ENCODE measurements at places on chromosomes 1 and 21.

DNA sequence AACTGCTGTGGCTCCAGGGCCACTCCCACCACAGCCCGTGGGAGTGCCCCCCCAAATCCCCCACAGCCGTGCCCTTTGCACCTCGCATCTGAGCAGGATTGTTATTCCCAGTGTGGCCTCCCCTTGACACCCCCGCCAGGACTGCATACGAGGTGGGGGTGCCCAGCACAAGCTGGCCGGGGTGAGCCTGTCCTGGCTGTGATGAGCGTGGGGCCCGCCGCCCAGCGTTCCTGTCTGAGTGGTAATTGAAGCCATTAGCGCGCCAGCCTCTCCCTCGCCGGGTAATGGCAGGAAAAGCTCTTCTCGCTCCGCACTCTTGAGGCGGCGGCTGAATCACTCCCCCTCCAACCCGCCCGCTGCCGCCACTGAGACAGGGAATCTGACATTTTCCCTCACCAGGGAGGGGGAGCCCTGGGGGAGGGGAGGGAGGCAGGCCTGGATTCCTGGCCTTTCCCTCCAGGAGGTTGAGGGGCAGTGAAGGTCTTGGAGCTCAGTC is 27.7 kb downstream of the PTPRF start:
- no peak for DNase-seq

DNA sequence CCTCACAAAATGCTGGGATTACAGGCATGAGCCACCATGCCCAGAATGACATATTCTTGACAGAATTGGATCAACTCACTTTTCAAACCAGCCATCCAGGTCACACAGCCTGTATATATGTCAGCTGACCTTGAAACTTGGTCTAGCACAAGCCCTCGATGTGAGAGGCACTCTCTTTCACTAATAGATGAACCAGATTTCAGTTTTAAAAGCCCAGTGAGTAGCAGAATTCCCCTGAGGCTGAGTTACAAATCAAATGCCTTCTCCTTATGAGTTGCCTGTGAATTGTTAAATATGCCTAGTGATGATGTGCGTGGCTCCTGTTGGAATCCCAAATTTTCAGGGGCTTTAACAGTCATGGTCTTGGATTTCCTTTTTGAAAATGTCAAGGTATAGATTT is 88.7 kb downstream of the CD247 start:
- DNase-seq = no peak

GRCh38 chr1:203126151-203126865 is 1.2 kb upstream of the ADORA1 start:
- no peak for DNase-seq

DNA sequence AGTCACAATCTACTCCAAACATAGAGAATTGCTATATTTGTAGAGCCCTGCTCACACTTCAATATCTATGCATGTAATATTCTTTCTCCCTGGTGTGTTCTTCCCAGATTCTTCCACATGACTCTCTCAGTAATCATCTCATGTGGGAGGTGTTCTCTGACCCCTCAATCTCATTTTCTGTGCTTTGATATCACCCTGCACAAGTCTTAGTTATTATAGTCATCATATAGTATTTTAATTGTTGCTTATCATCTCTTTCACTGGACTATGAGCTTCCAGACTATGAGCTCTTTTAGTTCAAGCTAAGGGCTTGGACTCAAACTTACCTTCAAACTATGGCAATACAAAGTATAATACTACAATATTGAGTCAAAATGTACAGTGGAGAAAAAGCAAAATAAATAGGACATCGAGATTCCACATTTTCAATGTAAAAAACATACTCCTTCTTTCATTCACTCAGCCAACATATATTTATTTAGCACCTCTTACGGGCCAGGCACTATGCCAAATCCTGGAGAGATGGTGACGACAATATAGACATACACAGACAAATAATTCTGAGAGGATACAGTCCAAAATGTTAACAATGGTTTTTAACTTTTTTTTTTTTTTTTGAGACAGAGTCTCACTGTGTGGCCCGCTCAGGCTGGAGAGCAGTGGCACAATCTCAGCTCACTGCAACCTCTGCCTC is 12.7 kb downstream of the TESK2 start:
- DNase-seq = no peak

DNA sequence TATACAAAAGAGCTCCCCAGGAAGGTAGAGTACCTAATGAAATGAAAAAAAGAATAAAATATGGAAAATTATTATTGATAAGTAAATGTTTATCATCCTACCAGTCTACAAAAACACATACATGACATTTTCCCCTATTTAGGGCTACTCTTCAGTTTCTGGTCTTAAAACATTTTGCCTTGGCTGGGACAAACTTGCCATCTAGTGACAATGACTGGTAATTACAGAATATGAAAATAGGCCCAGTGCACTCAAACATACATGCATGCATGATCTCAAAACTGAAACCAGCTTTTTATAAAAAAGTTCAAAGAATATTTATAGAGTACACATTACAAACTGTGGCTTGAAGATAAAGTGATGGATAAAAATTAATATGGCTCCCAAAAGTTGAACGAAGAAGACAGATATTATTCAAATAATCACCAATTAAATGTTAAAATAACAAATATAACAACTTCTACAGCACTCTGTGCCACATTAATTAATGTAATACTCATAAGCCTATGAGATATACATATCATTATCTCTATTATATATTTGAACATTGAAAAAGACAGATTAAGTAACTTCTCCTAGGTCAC is 10.5 kb upstream of the RNPC3 start:
- no peak for DNase-seq

GRCh38 chr1:96238426-96238825 is 483.2 kb upstream of the PTBP2 start:
- DNase-seq = no peak

DNA sequence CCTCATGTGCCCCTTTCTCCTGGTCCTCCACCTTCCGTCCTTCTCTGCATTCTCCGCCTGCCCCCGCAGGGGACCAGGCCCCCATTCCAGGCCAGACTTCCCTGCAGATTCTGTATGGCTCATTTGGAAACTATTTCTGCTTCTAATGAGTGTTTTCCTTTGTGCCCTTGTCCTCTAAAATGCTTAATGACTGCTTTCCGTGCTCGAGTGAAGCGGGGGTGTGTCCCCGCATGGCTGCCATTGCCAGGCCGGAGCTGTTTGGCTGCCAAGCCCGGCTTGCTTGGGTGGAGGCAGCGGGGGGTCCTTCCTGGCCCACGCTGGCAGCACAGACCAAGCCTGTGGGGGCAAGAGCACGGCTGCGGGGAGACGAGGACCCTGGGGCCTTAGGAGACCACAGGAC is 299.3 kb upstream of the VAMP3 start:
- DNase-seq = peak; percentile 73

DNA sequence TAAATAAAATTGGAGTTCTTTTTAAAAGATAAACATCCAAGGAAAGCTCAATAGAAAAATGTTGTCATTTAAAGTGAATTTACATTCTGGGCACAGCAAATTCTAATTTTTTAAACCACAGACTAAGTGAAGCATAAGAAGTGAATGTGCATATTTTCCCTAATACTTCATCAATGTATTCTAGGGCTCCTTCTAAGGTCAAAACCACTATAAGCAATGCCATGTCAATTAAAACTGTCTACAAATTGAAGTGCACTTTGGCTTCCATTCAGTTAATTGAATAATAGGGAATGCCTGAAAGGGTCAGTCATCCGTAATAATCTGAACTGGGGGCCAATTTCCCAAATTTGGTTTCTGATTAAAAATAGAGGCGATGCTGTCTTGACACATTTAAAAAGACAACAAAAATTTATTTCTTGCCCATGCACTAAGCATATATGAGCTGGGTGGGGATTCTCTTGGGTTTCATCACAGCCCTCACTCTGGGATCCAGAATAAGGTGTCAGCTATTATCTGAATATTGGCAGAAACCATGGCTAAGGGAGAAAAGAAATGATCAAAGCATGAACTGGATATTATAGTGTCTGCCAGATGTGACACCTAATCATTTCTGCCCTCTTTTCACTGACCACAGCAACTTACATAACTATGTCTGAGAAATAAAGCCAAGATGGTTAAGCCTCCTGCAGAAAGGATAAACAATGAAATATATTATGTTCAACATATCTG is 660.6 kb upstream of the B3GALT2 start:
- no peak for DNase-seq

- no peak for DNase-seq
Measured at GRCh38 chr1:197327776-197328364, 59.8 kb downstream of the CRB1 start.

- DNase-seq = no peak
Measured at GRCh38 chr1:174243451-174244000, 84.2 kb downstream of the RABGAP1L start.

- DNase-seq = no peak
Measured at GRCh38 chr1:34977858-34978257, 7.3 kb downstream of the TMEM35B start.

DNA sequence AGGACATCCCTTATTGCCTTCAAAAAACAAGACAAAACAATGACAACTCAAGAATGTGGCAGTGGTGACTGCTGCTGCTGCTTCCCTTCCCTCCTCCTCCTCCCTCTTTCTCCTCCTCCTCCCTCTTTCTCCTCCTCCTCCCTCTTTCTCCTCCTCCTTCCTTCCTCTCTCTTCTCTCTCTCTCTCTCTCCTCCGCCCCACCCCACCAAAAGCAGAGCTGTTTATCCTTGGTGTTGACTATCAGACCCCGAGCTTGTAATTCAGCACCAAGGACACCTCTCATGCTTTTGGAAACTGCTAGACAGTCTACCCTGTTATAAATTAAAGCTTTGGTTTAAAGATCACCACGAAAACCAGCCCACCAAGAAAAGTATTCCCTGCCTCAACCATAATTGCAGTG is 72.4 kb upstream of the IFNAR2 start:
- DNase-seq = no peak

- peak; percentile 11 for DNase-seq
Measured at GRCh38 chr1:119743776-119744597, 24.7 kb downstream of the HMGCS2 start.

Data from GM04503 (cell line).